Fibroblast of mammary gland (primary cell): ENCODE measurements at places on chromosomes 5 and 9.

- DNase-seq, result no peak
Measured at GRCh38 chr5:126521130-126521529, 73.9 kb downstream of the ALDH7A1 start.

DNA sequence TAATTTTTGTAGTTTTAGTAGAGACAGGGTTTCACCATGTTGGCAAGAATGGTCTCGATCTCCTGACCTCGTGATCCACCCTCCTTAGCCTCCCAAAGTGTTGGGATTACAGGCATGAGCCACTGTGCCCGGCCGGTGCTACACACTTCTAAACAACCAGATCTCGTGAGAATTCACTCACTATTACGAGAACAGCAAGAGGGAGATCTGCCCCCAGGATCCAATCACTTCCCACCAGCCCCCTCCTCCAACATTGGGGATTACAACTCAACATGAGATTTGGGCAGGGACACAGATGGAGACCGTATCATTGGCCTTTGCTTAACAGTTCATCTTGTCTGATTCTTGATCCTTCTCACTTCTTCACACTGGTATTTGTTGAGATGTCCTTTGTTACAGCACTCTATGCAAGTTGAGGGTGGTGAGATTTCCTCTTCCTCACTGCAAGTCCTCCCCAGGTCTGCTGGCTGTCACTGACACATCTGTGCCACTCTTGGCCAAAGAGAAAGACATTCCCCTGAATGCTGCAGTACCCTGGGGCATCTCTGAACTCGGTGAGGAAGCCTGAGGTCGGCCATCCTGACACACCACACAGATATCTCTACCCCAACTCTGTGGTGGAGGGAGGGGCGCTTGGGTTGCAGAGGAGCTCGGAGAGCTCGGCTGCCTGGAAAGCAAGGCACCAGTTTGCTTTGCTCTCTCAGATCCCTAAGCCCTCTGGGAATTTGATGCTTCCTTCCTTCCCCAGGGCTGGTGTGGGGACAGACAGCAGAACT, 4.2 kb upstream of the SUB1 start:
- no peak for DNase-seq

DNA sequence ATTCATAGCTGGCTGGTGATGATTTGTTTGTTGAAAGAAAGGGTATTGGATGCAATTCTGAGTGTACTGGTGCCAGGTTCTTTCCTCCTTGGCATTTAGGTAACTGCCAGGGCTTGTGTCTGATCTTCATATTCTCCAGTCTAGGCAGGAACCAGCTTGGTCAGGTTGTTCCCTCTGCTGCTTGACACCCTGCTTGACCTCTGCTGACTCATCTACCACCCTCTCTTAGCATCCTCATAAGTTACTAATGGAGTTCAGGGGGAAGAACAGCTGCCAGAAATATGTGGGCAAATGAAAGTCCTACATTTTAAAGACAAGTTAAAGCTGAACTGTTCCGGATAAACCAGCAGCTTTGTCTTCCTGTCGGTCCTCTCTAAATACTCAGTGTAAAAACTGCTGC, 116.1 kb upstream of the TNC start:
- peak; percentile 94 for DNase-seq

DNA sequence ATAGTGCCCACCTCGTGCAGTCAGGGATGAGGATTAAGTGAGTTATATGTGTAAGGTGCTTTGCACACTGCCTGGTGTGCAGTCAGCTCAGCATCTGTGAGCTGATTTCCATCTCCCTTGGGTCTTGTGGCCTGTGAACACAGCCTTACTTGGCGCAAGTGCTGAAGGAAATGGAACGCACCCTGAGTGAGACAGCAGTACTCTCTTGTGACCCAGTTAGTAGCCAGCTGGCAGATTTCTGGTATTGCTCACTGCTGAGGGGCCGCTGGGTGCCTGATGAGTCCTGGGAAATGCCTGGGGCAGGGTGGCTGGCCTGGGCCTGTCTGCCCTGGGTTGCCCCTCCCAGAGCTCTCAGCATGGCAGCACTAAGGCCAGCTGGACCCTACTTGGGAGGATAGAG, 90.9 kb upstream of the BOD1 start:
- DNase-seq, result peak; percentile 92

DNA sequence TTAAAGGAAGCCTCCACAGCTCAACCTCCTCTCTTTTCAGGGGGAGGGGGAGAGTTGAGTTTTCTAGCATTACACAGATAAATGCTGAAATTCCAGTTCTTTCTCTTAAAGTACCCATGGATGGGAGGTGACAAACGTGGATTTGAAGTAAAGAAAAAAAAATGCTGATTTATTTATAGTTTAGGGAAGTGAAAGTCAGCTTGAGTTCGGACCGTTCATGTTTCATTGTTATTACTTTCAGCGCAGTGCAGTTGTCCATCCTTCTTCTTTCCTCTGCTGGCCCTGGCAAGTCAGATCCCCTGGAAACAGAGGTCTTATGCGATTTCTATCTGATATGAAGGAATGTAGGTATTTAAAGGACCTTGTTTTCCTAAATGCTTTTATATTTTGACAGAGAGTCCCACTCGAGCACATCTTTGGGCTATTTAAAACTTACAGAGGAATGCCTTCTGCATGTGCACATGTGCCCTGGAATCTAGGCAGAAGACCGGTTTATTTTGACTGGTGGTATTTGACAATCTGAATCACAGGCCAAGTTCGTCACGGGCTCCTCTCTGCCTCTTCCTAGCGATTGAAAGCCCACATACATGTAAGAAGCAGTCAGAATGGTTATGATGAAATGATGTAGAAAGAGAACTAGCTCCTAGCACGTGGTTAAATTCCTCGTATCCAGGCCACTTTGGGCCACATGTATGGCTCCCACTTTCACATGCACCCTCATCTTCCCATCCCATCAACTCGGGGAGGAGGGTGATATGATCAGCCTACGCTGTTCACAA, 385.2 kb upstream of the KLF4 start:
- no peak for DNase-seq

- peak; percentile 84 for DNase-seq
Measured at GRCh38 chr5:177454397-177455035, 7.9 kb downstream of the PRR7 start.

DNA sequence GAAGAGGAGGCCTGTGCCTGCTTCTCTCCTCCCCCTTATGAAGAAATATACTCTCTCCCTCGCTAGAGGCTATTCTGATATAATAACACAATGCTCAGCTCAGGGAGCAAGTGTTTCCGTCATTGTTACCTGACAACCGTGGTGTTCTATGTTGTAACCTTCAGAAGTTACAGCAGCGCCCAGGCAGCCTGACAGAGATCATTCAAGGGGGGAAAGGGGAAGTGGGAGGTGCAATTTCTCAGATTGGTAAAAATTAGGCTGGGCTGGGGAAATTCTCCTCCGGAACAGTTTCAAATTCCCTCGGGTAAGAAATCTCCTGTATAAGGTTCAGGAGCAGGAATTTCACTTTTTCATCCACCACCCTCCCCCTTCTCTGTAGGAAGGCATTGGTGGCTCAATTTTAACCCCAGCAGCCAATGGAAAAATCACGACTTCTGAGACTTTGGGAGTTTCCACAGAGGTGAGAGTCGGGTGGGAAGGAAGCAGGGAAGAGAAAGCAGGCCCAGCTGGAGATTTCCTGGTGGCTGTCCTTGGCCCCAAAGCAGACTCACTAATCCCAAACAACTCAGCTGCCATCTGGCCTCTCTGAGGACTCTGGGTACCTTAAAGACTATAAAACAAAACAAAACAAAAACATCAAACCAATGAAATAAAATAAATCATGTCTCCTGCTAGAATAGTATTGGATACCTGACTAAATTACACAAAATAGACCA, 1.3 kb downstream of the TMEM174 start:
- no peak for DNase-seq
